ENCODE measurements at places on chromosomes 12 and 14.

DNA sequence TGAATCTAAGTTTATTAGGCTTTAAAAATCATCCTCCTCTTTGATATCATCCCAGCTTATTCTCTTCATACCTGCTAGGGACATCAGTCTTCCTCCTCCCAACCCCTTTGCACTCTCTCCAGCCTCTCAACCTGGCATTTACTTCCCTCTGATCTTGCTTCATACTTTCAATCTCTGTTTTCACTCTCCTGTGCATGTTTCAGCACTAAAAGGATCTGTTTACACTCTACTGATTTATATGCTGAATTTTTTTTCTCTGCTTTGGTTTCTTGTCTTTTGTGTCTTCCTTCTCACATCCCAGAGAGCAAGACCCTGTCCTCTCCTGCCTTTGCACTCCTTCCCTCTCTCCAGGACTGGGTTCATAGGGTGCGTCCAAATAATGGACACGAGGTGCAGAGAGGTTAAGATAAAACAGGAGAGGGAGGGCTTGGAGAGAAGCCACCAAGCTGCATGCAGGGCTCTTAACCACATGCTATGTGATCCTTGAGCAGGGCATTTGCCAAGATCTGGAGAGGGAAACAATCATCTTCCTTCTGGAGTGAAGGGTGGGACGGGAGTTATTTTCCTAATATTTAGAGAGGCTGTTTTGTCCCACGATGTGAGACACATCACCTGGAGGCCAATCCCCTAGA is 3.0 kb upstream of the CISTR start:
- peak; percentile 50 for DNase-seq

GRCh38 chr14:59356312-59356711 is 108.9 kb downstream of the GPR135 start:
- DNase-seq = no peak

DNA sequence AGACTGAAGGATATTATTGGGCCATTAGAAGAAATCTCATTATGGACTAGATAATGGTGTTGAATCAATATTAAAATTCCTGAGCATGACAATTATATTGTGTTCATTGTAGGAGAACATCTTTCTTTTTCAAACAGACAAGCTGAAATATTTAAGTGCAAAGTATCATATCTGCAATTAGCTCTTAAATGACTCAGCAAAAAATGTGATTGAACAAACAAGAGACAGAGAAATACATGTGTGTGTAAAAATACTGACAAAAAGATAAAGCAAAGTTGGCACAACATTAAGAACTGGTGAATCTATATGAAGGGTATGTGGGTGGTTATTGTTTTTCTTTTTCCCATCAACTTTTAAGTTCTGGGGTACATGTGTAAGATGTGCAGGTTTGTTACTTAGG is 9.5 kb downstream of the CEP290 start:
- DNase-seq = no peak

GRCh38 chr14:97293659-97294058 is 496.5 kb downstream of the VRK1 start:
- DNase-seq = no peak

- DNase-seq = no peak
Observed at GRCh38 chr14:32530800-32531199, 201.7 kb downstream of the AKAP6 start.

DNA sequence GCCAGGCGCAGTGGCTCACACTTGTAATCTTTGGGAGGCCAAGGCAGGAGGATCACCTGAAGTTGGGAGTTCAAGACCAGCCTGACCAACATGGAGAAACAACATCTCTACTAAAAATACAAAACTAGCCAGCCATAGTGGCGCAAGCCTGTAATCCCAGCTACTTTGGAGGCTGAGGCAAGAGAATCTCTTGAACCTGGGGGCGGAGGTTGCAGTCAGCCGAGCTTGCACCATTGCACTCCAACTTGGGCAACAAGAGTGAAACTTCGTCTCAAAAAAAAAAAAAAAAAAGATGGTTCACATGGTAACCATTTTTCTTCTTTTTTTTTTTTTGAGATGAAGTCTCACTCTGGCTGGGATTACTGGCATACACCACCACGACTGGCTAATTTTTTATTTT is 35.3 kb downstream of the SLC2A14 start:
- DNase-seq = no peak

- no peak for DNase-seq
Observed at GRCh38 chr12:57330992-57331391, 80.0 kb upstream of the STAC3 start.

DNA sequence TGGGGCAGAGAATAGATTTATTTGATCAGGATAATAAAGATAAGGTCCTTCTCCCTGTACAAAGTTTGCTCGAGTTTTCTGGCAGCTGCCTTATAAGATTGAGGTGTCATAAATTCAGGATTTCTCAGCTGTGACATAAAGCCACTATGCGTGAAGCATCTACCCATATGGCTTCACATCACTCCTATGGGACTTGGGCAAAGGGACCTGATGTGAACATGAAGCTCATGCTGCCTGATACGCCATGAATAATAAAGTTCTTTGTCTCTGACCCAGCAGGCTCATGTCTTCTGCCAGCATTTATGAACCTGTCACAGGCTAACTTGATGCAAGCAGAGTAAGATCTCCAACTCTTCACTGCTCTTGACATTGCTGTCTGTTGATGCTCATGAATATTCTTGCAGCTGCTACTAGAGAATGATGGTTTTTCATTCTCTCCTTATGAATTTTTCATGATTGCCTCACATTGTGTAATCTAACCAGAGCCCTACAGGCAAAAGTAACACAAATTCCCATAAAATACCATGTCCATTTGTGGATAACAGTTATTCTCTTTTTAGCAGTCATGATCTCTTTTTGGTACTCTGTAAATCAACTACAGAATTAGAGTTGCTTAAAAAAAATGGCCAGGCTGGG is 49.0 kb upstream of the CPNE8 start:
- no peak for DNase-seq

Data from choroid plexus epithelial cell (primary cell).